ENCODE measurements at places on chromosomes 7 and 10.

DNA sequence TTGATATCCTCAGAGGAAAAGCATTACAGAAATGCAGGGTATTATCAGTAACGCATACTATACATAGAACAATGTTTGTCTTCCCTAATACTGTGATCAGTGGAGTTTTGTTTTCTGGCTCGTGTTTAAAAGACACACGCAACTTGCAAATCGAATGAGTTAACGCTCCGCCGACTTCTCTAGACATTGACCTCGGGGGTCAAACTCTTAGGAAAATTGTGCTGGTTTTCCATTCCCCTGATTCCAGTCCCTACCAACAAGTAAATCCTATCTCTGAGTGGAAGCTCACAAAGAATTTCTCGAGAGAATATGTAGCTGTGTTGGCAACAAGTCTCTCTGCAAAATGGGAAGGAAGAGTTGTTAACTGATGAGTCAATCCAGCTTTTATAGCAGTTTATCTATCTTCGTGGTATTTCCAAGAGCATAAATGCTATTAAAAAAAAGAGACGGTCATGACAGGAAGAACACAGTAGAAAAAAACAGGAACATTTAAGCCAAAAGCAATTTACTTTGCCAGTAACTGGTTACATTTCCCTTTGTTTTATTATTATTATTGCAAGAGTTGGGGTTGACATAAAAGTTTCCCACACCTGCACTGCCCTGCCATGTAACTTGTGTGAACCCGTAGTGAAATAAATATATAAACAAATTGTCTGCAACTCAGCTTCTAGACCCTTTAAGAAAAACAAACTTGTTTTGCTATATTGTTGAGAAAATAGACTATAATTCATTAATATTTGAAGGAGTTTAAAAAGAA is 144.4 kb downstream of the ARID5B start:
- no peak for DNase-seq

DNA sequence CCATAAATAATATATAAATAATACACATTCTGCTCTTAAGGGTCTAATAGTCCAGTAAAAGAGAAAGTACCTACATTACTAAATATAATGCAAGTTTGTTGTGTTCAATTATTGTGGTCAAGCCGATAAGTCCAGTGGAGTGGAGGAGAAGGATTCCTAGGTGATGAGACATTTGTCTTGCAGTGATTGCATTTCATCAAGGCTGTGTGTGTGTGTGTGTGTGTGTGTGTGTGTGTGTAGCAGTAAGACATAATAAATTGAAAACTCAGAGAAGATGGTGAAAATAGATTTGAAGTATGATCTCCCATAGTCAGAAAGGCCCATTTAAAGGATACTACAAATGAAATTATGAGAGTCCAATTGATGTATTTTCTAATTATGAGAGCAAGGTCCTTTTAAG is 192.5 kb upstream of the SEMA3C start:
- DNase-seq, result no peak

DNA sequence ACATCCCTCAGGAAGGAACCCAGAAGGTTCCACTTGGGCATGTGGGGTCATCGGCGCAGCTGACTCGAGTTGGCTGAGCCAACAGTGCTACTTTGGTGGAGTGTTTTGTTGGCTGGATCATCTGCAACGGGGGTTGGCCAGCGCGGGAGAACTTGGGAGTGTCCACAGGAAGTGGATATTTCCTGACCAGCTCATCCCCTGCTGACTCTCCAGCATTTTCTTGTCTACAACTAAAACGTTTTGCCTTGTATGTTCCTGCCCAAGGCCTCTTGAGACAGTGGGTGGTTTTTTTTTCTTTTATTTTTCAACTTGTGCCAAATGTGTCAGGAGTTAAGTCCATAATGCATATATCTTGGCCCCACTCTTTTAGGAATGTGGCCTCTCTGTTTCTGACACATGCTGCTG is 208.6 kb downstream of the ZNF365 start:
- no peak for DNase-seq

DNA sequence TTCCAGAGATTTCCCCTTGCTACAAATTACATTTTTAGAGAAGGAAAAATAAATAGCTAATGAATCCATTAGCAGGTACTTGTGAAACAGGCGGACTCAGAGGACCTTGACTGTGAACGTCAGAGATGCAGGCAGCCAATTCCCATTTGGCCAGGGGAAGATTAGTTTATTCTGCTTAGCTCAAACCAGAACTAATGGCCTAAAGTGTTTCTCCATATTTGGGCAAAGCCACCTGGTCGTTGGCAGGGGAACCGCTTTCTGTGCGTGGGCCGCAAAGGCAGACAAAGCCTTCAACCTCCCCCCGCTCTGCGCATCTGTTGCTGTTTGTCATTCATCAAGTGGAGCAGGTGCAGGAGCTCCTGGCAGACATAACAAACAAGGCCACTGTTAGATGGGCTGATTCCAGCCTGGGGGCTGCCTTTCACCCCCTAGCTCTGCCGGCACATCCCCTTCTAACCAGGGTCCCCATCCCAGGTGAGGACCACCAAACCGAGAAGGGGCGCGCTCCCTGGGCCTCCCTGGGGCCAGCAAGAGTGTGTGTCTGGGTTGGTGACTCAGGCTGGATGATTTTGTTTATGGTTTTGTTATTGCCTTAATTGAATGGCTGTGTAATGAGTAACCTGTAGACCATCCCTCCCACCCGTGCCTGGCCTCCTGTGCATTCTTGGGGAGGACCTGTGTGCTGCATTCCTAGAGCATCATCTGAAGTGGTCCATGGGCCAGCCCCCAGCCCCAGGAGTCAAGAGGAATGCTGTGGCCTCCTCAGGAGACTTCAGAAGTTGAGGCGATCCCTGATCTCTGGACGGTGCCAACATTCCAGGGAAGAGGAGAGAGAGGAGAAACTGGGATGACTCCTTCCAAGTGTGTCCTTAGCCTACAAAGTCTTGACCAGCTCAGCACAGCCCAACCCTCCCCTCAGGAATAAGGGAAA is 14.5 kb upstream of the CPA1 start:
- DNase-seq, result no peak

- DNase-seq, result no peak
Measured at GRCh38 chr7:158745057-158745715, 40.6 kb upstream of the NCAPG2 start.

GRCh38 chr10:100392686-100393003 is 45.6 kb downstream of the SCD start:
- no peak for DNase-seq

GRCh38 chr10:9613338-9614075 is 1404.2 kb upstream of the CELF2 start:
- no peak for DNase-seq

- DNase-seq, result no peak
Measured at GRCh38 chr7:22565315-22565811, 65.4 kb upstream of the STEAP1B start.

DNA sequence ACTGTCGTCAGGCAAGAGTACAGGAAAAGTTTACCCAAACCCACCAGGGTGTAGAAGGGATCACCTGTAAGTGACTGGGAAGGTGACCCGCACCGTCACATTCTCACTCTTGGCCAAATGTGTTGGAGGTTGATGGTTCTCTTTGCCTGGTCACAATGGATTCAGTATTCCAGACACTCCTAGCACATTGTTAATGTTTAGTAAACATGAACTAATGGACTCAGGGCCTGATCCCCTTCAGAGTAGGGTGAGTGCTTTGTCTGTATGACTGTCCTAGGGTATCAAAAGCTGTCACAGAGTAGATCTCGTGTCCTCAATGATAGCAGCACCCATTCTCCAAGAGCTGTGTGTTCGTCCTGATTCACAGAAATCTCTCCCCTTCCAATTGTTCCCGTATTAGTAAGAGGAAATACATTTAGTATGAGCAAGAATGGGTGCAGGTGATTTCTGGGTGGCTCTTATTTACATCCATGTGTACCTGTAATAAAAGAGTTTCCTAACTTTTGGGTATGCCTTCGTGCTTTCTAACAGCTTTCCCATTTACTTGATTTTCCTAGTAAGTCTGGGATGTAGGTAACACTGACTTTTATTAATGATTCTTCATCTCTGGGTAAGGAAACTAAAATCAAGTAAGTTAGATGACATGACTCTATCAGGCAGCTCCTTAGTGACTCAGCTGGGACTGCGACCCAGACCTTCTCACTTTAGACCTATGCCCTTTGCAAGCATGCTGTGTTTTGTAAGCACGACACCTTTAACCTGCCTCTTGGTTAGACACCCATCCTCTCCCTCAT is 4.7 kb downstream of the EEPD1 start:
- no peak for DNase-seq

GRCh38 chr7:123958186-123958703 is 33.2 kb downstream of the SPAM1 start:
- DNase-seq, result no peak

GRCh38 chr10:34281661-34282582 is 533.2 kb downstream of the PARD3 start:
- DNase-seq, result no peak

- DNase-seq, result no peak
Measured at GRCh38 chr7:134667899-134668298, 21.2 kb downstream of the BPGM start.

DNA sequence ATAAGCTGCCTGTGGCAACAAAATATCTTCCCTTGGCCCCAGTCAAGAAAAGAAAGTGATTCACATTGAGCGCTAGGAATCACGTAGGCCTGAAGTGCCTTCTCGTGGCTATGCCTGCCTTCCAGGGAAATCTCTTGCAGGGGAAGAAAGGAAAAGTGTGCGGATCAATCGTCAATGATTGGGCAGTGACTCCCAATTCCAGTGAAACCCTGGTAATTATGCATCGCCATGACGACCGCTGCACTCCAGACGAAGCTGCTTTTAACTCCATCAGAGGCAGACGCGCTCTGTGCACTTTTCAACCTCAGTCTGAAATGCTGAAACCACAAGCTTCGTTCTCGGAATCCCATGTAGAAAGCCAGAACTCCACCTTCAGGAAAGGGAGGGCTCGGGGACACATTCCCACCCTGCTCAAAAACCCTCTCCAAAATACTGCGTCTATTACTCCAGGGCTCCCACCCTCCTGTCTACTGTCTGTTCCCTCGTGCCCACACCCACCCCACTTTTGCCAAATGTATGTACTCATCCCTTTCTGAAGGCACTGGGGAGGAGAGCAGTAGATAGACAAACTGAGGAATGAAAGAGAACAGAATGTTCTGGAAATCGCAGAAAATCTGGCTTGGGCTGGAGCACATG is 24.2 kb upstream of the PRKAG2 start:
- no peak for DNase-seq

- no peak for DNase-seq
Measured at GRCh38 chr7:122975341-122975740, 20.2 kb downstream of the TAS2R16 start.

DNA sequence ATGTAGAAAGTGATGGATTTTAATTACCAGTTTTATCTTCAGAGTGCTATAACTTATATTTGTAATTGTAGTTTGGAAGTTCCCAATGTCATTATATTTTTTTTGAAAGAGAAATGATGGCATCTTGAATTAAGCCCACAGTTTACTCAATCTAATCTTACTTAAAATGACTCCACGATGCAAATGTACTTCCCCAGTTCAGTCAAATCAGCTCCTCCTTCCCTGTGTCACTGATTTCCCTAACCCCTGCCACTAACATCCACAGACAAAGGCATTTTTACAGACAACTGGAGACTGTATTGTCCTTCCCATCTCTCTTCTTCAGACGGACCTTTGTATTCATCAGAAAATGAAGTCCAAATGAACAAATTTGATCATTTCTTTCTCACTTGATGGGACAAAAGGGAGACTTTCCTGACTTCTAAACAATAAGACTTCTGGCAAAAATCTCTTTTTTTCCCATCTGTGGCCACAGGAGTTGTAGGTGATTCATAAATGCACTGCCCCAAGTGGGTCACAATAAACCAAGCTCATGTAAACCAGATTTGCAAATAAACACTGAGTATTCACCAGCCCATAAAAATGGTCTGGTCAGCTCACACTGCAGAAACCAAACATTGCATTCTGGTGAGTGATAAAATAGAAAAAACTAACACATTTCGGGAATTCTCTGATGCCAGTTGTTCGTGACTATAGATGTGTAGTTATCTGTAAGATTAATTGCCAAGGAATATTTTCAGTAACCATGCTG is 162.9 kb downstream of the FANK1 start:
- no peak for DNase-seq

DNA sequence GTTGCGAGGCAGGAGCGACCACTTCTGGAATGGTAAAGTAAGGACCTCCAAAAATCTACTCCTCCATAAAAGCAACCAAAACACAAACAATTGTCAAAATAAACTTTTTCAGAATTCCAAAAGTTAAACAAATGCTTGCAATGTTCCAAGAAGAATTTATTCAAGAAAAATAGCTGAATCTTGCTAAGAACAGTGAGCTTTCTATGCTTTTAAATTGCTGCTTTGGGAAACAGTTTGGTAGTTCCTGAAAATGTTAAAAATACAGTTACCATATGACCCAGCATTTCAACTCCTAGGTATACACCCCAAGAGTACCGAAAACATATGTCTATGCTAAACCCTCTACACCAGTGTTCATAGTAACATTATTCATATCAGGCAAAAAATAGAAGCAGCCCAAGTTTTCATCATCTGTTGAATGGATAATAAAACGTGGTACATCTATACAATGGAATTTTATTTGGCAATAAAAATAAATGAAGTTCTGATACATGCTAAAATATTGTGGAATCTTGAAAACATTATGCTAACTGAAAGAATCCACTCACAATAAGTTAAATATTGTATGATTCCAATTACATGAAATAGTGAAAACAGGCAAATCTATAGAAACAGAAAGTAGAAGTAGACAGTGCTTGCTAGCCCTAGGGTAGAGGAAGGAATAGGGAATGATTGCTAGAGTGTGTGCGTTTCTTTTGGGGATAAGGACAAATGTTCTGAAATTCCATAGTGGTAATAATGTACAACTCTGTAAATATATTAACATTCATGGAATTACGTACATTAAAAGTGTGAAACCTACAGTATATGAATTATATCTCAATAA is 57.0 kb downstream of the LRRN3 start:
- DNase-seq, result no peak

DNA sequence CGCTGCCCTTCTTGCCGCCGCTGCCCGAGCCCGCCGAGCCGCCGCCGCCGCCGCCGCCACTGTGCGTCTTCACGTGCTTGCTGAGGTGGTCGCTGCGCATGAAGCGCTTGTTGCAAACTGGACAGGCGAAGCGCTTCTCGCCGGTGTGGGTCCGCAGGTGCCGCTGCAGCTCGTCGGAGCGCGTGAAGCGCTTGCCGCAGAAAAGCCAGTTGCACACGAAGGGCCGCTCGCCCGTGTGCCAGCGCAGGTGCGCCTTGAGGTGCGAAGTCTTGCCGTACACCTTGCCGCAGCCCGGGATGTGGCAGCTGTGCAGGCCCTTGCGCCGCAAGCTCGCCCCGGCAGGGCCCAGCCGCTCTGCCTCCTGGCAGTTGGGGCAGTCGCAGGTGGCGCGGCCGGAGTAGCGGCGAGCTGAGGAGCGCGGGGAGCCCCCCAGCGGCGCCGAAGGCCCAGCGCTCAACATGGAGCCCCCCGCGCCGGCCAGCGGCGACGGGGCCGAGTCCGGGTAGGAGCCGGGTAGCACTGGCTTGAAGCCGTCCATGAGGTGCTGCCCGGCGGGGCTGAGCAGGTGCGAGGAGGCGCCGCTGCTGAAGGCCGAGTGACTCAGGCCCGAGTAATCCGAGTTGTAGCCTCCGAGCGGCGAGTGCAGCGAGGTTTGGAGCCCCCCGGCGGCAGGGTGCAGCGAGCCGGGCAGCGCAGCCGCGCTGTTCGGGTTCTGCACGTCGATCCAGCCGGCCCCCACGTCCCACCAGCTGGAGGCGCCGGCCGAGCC is 2.1 kb downstream of the SP8 start:
- DNase-seq, result no peak

Data from hippocampal formation (tissue), 2 donors.